ENCODE measurements at places on chromosomes 7 and 10. TPM values are rescaled to one million over a fixed set of nuclear protein-coding genes. Genes with fewer than 3 reads are reported as not detected.
A peak's percentile ranks its signal among the peaks of the same experiment; 100 is the strongest.

- DNase-seq: peak; percentile 45
- H3K27me3 ChIP-seq: no peaks in the 10 kb centered on the region
- no peak overlapping the region for H3K27ac ChIP-seq
- H3K4me1 ChIP-seq: peaks cover 21% of the 10 kb centered on the region
Observed at GRCh38 chr10:71622154-71622526, 97.4 kb downstream of the C10orf105 start.

- DNase-seq: no peak
- H3K4me1 ChIP-seq: peaks cover 18% of the 10 kb centered on the region
- H3K27me3 ChIP-seq: no peaks in the 10 kb centered on the region
- H3K4me3 ChIP-seq: no peak overlapping the region
- no peak overlapping the region for H3K27ac ChIP-seq
- no peaks in the 10 kb centered on the region for H3K36me3 ChIP-seq
Observed at GRCh38 chr7:121385056-121385799, 10.9 kb downstream of the FAM3C start.

DNA sequence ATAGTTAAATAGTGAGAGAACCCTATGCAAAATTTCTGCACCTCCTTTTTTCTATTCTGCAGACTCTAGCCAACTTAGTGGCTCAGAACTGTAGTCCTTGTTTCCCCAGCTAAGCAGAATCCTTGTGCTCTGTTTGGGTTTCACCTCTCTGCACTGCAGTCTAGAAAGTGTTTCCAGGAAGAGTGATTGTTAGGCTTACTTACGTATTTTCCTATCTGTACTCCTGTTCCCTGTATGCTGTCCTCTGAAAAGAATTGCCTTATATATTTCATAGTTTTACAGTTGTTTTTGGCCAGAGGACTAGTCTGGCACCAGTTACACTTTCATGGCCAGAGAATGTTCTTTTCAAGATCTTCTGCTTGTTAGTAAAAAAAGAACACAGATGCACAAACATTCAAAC lies 154.6 kb upstream of the POT1 start:
- H3K27ac ChIP-seq: peak overlapping the region; percentile 21
- H3K27me3 ChIP-seq: no peaks in the 10 kb centered on the region
- peak; percentile 2 for DNase-seq
- H3K36me3 ChIP-seq: no peaks in the 10 kb centered on the region
- peaks cover 3% of the 10 kb centered on the region for H3K4me1 ChIP-seq

CYP3A7 gene
- total RNA-seq: not detected

DNA sequence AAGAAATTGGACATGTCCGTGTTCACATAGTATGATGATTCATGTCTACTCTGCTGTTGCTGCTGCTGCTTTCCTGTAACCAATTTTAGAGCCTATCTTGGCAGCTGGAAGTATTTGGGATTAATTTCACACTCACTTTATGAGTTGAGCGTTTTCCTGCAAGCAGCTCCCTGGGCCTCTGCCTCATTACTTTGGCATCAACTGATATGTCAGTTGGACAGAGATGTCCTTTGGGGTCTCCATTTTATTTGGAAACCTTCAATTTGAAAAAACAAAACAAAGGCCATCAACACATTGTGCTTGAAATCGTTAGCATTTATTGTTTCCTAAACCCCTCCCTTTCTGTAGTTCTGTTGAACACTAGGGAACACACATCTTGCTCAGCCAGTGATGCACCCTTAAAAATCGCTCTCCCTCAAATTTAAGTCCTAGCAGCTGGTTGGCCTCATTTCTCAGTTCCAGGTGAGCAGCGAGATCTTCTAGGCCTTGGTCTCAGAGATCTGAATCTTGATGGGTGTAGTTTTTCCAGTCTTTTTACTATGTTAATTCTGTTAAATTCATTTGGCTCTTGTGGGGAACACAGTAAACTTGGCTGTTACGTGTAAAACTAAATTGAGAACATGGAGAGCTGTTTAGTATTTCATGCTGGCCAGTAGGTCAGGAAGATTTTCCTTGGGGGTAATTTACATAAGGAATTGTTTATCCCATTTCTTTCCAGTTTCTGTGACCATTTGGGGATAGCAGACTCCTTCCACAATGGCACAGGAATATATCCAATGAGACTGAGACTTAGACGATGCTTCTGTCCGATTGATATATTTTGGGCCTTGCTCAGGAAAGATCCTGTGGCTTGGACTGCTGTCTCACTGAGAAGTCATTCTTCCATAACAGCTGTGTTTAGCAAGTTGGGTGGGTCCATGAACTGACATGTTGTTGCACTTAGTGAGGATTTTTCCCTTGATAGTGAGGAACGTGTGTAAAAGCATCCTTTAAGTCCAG lies 371.6 kb downstream of the BBS9 start:
- no peak overlapping the region for H3K27ac ChIP-seq
- DNase-seq: peak; percentile 23
- no peaks in the 10 kb centered on the region for H3K36me3 ChIP-seq
- H3K27me3 ChIP-seq: no peaks in the 10 kb centered on the region

GRCh38 chr10:70834441-70835151 lies 18.8 kb downstream of the SGPL1 start:
- H3K4me3 ChIP-seq: no peak overlapping the region
- peaks cover 70% of the 10 kb centered on the region for H3K4me1 ChIP-seq
- no peak for DNase-seq
- H3K27me3 ChIP-seq: no peaks in the 10 kb centered on the region
- H3K27ac ChIP-seq: peak overlapping the region; percentile 55

- DNase-seq: peak; percentile 3
- peaks cover 6% of the 10 kb centered on the region for H3K4me1 ChIP-seq
- no peaks in the 10 kb centered on the region for H3K27me3 ChIP-seq
Observed at GRCh38 chr7:131076711-131077181, 250.9 kb upstream of the MKLN1 start.

OR2A1 gene
- not detected for total RNA-seq

GRCh38 chr10:59133841-59134593 lies 42.4 kb upstream of the PHYHIPL start:
- no peaks in the 10 kb centered on the region for H3K36me3 ChIP-seq
- peaks cover 6% of the 10 kb centered on the region for H3K27me3 ChIP-seq
- no peak overlapping the region for H3K27ac ChIP-seq
- no peaks in the 10 kb centered on the region for H3K4me1 ChIP-seq
- H3K4me3 ChIP-seq: no peak overlapping the region

GRCh38 chr7:152076324-152076821 lies 50.9 kb downstream of the GALNT11 start:
- no peaks in the 10 kb centered on the region for H3K27me3 ChIP-seq
- no peak overlapping the region for H3K4me3 ChIP-seq

GRCh38 chr7:21999896-22000295 lies 54.2 kb upstream of the CDCA7L start:
- peaks cover 19% of the 10 kb centered on the region for H3K27me3 ChIP-seq
- no peaks in the 10 kb centered on the region for H3K4me1 ChIP-seq
- H3K27ac ChIP-seq: no peak overlapping the region

DNA sequence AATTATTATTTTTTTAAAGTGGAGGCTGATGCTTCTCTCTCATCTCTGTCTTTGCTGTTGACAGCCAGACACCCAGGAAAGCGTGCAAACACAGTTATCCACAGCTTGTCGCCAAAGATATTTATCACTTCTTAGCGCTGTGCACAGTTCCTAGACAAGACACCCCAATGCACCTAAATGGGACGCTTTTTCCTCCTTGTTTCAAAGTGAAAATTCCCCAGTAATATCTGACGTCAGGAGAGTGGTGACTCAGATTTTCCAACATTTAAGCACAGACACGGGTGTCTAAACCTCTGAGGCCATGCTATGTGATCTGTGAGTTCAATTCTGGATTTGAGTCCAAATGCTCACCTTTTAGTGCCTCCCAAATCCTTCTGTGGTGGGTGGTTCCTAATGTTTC lies 151.6 kb downstream of the EMX2 start:
- H3K27me3 ChIP-seq: peaks cover 60% of the 10 kb centered on the region
- DNase-seq: no peak
- no peak overlapping the region for H3K4me3 ChIP-seq
- H3K4me1 ChIP-seq: no peaks in the 10 kb centered on the region

GRM3 gene
- not detected for total RNA-seq

INA gene
- 1.1 TPM for total RNA-seq

GPNMB gene
- total RNA-seq: not detected

GRCh38 chr10:11454958-11455566 lies 156.4 kb downstream of the USP6NL start:
- DNase-seq: no peak
- H3K27me3 ChIP-seq: no peaks in the 10 kb centered on the region
- H3K36me3 ChIP-seq: no peaks in the 10 kb centered on the region
- no peak overlapping the region for H3K4me3 ChIP-seq
- H3K27ac ChIP-seq: no peak overlapping the region

- no peak overlapping the region for H3K27ac ChIP-seq
- peaks cover 5% of the 10 kb centered on the region for H3K4me1 ChIP-seq
- H3K27me3 ChIP-seq: no peaks in the 10 kb centered on the region
Observed at GRCh38 chr7:70416986-70417655, 714.8 kb upstream of the GALNT17 start.

Measured in cardiac muscle cell (in vitro differentiated cells and primary cell).